Stimulated activated CD4-positive, alpha-beta T cell treated with anti-CD3 and anti-CD28 coated beads, TNF-alpha, amount 100 ng/mL, for 24 hours (primary cell): ENCODE measurements at places on chromosomes 5 and 9.

DNA sequence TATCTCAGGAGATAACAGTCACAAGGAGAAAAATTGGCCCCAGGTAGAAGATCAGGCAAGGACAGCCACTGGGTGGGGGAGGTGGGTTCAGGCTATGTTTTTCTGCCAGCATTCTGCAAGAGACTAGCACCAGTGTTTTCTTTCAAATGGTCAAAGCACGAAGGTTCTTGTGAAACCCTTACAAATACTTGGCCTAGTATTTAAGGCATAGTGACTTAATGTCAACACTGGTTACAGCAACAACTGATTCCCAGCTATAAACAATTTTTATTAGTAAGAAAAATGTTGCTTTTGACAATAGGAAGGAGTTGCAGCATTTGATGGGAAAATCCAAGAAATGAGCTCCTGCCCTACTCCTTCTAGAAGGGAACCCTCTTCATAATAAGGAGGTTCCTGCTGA, 349.6 kb downstream of the SLIT3 start:
- DNase-seq: no peak

GRCh38 chr5:105158526-105158925, 1595.9 kb upstream of the NUDT12 start:
- DNase-seq: no peak

DNA sequence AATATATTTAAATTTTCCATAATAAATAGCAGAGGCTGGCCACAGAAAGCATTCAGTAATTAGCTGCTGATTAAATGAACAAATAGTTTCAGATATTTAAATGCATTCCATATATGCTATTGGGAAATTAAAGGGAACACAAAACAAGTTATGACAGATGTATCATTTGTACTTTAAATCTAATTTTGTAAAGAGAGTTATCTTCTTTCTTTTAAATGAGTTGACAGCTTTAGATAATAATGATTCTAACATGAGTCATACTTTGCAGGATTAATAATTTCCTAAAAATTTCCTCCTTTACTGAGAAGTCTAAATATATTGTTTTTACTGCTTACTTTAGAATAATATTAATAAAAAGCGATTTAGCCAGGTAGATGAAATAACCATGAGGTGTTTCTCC, 320.1 kb downstream of the ADAMTS6 start:
- DNase-seq: no peak

GRCh38 chr9:110512817-110513216, 66.7 kb downstream of the SVEP1 start:
- DNase-seq: no peak

DNA sequence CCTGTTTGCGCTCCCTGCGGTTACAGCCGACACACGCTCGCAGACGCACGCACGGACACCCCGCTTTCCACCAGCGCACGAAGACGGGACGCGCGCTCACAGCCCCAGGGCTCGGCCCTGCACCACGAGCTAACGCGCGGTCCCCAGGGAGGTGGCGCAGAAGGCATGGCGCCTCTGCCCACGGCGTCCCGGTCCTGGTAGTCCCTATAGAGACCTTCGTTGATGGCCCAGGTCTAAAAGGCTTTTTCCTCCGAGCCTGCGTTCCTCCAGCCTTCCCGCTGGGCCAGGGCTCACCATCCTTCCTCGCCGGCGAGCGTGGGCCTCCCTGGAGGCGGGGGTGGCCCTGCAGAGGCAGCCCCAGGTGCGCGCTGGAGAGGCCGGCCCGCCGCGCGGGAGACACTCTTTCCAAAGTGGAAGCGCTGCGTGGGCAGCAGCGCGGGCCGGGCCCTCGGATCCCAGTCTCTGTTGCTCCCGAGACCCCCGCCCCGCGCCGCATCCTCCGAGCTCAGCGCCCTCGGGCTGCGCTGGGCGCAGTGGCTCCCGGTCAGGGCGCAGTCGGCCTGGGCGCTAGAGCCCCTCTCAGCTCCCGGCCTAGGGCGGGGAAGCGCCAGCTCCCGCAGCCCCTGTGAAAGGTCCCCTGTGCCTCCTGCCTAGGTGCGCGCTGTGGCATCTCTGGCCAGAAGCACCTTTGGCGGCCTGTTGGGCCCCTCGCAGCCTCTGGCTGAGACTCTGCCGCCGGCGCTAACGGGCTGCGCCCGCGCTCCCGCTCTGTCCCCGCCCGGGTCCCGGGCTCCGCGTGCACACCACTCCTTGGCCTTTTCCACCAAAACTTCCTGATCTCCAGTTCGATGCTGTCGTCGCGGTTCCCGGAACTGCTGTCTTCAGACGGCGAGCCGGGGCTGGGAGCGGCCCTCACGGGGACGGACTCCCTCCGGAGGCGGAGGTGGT, 31.9 kb upstream of the FANCC start:
- peak; percentile 10 for DNase-seq

DNA sequence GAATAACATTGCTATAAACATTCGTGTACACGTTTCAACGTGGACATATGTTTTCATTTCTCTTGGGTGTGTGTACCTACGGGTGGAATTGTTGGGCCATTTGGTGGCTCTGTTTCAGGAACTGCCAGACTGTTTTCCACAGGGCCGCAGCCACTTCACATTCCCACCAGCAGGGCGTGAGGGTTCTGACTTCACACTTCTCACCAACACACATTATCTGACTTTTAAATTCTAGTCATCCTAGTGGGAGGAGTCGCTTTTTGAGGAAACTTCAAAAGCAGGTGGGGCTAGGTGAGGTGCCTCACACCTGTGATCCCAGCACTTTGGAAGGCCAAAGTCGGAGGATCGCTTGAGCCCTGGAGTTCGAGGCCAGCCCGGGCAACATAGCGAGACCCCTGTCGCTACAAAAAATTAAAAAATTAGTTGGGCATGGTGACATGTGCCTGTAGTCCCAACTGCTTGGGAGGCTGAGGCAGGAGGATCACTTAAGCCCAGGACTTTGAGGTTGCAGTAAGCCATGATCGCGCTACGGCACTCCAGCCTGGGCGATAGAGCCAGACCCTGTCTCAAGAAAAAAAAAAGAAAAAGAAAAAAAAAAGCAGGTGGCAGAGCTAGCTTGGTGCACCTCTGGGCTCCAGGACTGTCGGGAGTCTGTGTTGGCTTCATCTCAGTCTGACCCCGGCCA, 28.5 kb downstream of the TSPAN17 start:
- DNase-seq: no peak

DNA sequence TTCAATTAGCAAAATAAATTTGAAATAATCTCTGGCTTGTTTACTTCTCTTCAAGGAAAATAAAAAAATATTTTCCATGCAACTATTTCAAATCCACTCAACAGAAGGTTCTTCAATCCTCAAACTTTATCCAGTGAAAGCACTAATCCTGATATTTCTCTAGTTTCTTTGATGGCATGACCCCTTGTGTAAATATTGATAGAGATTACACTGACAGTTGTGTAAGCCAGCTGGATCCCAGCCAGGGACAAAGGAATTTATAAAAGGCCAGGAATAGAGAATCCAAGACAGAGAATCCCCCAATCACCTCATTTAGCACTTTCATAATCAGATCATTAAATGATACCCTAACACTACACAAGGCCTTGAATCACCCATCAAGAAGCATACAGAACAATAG, 135.2 kb downstream of the GNA14 start:
- DNase-seq: no peak

- DNase-seq: no peak
Measured at GRCh38 chr5:75756211-75756610, 39.0 kb upstream of the POC5 start.

- DNase-seq: no peak
Measured at GRCh38 chr5:37971483-37972024, 131.7 kb upstream of the GDNF start.

DNA sequence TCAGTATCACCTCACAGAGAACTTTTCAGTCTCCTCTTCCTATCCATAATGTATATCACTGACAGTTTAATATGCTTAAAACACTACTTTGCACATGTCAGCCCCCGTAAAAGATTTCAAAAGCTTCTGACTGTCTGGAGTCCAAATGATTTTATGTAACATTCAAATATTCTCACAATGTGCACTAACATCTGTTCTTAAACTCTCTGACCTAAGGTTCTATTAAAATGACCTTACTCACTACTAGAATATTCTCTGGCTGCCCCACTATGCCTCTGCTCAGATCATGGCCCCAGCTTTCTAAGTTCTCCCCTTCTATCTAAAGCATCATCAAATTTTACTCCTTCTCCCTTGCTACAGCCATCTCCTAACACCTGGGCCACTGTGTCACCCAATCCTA, 52.5 kb downstream of the AP3B1 start:
- no peak for DNase-seq

GRCh38 chr5:58135571-58136335, 324.1 kb downstream of the PLK2 start:
- no peak for DNase-seq

DNA sequence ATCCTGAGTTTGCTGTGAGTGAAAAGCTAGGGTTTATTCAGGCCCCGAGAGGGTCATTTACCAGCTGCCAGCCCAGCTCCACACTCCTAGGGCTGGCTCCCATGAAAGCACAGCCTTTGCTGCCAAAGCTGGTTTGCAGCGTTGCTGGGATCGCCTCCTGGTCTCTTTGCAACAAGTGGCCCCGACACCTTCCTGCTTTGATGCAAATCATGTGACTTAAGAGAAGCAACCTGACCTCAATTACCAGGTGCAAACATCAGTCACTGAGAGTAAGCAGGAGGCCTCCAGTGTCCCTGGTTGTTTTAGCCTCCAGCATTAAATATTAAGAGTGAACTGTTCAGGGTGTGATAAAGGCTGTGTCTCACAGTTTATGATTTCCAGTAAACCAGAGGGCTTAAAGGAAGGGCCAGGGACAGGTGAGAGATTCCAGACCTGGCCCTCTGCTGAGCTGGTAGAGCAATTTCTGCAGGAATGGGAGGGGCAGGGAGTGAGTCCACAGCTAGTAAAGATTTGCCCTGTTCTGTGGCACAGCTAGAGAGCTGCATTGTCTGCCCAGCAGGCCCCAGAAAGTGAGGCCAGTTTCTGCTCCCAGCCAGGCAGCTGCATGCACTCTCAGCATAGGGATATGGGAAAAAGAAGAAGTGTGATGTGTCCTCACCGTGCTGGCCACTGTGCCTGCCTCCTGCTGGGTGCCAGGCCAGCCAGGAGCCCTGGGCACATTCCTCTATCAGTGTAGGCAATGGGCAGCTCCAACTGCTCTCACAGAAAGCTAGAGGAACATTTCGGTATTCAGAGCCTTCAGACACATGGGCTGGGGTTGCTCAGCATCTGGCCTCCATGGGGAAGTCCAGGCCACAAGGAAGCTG, 58.0 kb downstream of the SLC22A5 start:
- DNase-seq: peak; percentile 42

- DNase-seq: no peak
Measured at GRCh38 chr5:95555553-95555952, 652 bp downstream of the ARSK start.

DNA sequence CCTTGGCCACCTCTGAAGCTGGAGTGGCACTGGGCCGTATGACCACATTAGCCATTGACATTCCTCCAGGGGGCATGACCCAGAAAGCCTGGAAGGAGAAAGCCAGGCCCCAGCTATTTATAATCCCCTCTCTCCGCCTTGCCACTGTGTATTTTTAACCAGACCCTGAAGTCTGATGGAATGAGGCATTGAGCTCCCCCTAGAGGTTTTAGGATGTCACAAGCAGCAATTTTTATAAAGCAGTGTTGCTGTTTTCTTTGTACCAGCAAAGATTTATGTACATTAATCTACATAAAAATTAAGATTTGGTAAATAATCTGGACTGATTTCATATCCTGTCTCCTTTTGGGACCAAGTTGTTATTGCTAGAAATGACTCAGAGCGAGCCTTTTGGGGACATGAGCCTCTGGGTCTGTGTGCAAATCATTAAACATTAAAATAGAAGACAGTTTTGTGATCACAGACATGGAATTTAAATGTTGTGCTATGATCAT, 127.1 kb downstream of the TRIO start:
- DNase-seq: no peak

- DNase-seq: no peak
Measured at GRCh38 chr5:6194906-6195612, 183.3 kb downstream of the MED10 start.

DNA sequence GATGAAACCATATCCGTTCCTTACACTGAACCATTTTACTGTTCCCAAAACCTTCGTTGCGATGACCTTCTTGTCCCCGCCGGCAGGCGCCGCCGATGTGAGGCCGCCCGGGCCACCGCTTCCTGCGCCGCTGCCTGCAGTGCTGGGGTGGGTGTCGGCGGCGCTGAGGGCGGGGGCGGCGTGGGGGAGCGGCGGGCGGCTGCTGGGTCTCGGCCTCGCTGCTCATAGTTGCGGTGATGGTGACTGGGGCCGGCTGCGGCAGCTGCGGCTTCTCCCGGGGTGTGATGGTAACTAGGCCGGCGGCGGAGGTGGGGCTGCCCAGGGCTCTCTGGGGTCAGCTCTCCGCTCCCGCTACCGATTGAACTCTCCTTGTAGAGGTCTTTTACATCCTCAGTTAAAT, 14.1 kb upstream of the OR2S2 start:
- DNase-seq: peak; percentile 35

- DNase-seq: no peak
Measured at GRCh38 chr9:92122061-92122460, 6.8 kb upstream of the SPTLC1 start.

DNA sequence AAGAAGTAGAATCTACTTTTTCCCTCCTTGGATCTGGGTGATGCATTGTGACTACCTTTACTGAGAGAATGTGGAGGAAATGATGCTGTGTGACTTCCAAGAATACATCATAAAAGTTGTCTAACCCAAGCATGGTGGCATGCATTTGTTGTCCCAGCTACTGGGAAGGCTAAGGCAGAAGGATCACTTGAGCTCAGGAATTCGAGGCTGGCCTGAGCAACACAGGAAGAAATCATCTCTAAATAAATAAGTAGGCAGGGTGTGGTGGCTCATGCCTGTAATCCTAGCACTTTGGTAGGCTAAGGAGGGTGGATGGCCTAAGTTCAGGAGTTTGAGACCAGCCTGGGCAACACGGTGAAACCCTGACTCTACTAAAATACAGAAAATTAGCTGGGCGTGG, 143.2 kb upstream of the VLDLR start:
- DNase-seq: no peak

GRCh38 chr5:17169507-17169906, 47.9 kb upstream of the BASP1 start:
- no peak for DNase-seq

- no peak for DNase-seq
Measured at GRCh38 chr9:37923118-37923795, 19.3 kb upstream of the SLC25A51 start.

- DNase-seq: no peak
Measured at GRCh38 chr5:126462239-126463014, 39.2 kb downstream of the GRAMD2B start.

- no peak for DNase-seq
Measured at GRCh38 chr5:1753490-1753889, 46.1 kb downstream of the MRPL36 start.
